ENCODE measurements at places on chromosomes 2 and 18.

- DNase-seq, result no peak
Measured at GRCh38 chr2:230938516-230939065, 13.5 kb upstream of the GPR55 start.

- DNase-seq, result no peak
Measured at GRCh38 chr2:170152421-170152820, 25.5 kb upstream of the MYO3B start.

GRCh38 chr2:46094689-46095088, 202.5 kb upstream of the EPAS1 start:
- no peak for DNase-seq

GRCh38 chr2:240238201-240238600, 97.7 kb upstream of the OTOS start:
- DNase-seq, result no peak

- no peak for DNase-seq
Measured at GRCh38 chr2:130864830-130865800, 28.4 kb downstream of the ARHGEF4 start.

GRCh38 chr2:227177592-227178336, 13.3 kb downstream of the COL4A3 start:
- no peak for DNase-seq

- no peak for DNase-seq
Measured at GRCh38 chr2:76678383-76679024, 843.7 kb downstream of the LRRTM4 start.

DNA sequence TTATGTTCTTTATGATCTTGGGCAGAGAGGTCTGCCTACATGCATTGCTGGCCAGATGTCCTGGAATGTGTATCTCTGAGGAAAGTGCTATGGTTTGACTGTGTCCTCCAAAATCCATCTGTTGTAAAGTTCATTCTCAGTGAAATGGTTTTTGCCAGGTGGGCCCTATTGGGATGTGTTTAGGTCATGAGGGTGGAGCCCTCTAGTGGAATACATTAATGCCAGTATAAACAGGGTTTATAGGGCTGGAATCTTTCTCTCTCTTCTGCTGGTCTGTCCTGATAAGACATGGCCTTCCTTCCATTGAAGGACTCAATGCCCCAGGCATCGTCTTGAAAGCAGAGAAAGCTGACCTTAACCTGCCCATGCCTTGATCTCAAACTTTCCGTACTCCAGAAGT, 258.5 kb downstream of the RPIA start:
- no peak for DNase-seq

- no peak for DNase-seq
Measured at GRCh38 chr2:240963065-240963867, 35.2 kb upstream of the SNED1 start.

- no peak for DNase-seq
Measured at GRCh38 chr2:100367163-100367562, 44.9 kb upstream of the LONRF2 start.

DNA sequence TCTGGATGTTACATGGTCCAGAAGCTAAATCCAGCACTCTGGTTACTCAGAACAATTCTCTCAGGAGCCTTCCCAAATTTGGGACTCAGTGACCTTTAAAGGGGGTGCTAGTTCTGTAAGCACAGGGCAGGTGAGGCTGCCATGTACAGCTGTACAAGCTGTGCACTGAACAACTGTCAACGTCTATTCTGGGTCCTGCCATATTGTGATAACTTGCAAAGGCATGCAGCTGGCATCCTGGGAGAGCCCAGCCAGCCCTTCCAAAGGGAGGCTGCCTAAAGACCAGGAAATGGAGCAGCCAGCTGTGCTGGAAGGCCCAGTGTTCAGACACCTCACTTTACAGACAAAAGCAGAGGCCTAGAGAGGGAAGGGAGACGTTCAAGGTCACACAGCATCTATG, 204.8 kb downstream of the KLHL29 start:
- no peak for DNase-seq

DNA sequence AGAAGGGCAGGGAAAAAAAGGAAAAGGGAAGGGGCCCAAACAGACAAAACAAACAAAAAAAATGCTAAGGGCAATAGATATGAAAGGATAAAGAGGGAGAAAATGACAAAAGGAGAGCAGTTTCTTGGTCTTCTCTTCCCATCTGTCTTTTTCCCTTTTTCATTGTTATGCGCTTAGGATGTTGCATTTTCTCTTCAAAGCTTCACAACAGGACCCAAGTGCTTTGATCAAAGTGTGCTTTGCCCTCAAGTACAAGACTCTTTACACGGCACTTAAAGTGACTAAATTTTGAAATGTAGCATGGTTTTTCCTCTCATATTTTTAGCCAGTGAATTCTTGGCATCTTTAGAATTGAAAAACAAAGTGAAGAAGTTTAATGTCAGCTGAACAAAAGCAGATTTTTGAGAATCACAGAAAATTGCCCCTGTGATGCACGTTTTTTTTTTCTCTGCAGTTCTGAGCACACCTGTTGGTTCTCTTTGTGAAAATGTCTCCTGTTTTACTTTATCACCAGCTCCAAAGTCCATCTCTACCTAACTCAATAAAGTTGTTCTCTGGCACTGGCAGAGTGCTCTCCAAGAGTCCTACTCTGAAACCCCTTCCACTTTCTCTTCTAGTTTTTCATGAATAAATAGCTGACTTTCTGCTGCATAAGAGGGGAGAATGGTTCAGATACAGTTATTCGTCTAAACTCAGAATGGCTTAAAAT, 126.6 kb downstream of the KCNH7 start:
- DNase-seq, result no peak

GRCh38 chr2:158144914-158145625, 43.4 kb downstream of the UPP2 start:
- no peak for DNase-seq

DNA sequence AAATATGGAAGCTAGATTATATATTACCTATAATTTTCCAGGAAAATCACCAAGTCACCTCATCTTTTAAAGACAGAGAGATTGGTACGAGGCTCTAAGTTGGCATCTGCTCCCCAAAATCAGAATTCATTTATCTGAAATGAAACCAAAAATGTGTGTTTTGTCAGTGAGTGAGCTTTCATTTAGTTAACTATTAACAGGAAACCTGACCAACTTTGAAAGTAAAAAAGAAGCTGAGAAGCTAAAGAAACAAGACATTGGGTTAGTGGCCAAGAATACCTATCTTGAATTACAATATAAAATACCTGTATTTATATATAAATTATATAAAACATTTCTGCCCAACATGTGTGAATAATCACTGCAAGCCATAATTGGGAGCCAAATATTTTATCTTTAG, 1.9 kb downstream of the MPPE1 start:
- DNase-seq, result no peak

- DNase-seq, result no peak
Measured at GRCh38 chr2:208049441-208049840, 24.1 kb upstream of the PLEKHM3 start.

GRCh38 chr2:12737738-12738485, 21.2 kb downstream of the TRIB2 start:
- DNase-seq, result no peak

GRCh38 chr2:213627054-213627710, 342.9 kb downstream of the SPAG16 start:
- no peak for DNase-seq

DNA sequence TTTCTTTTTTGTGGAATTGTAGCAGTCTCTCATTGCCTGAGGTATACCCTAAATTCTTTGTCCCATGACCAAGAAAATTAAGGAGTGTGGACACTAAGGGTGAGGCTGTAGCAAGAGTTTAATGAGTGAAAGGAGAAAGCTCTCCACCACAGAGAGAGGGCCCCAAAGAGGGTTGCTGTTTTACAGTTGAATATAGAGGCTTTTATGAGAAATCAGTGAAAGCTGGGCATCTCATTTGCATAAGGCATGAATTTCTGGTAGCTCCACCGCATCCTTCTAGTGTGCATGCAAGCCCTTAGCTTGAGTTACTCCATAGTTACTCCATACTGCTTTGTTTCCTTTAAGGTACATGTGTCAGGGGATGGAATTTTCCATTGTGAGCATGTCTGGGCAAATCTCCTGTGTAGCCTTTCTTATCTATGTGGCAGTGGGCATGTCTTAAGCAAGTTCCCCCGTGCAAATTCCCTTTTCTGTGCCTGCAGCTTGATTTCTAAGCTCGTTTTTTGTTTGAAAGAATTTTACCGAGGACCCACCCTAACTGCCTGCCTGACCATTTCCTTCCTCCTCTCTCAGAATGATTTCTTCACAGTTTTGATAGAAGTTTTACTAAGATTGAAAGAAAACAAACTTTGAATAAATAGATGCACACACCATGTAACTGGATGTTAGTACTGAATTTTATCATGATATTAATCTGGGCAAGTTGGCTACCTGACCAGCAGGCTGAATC, 218.9 kb downstream of the PARD3B start:
- no peak for DNase-seq

DNA sequence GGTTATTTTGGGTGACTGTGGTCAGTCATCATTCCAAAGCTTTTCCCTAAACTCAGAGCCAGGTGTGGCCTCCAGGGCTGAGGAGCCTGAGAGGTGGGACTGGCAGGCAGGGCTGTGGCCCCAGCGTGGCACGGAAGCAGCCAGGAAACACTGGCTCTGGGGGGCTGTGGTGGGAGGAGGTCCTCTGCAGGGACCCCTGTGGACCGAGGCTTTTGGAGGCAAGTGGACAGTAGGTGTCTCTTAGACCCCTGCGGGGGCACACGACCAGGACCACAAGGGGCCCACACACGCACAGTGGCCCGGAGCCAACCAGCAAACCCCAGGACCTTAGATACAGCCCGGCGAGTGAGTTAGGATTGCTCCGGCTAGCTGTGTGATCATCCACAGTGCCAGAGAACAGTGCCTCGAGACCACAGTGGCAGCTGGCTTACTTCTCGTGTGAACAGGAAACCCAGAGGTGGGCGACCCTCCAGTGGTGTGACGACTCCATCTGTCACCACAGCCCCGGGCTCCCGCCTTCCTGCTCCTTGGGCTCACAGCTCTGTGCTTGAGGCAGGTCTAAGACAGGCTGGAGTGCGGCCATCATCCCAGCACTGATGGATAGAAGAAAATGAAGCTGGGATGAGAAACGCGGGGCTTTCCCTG, 1.6 kb upstream of the RTP5 start:
- DNase-seq, result no peak

- DNase-seq, result no peak
Measured at GRCh38 chr18:62999392-62999791, 284.1 kb downstream of the PHLPP1 start.

- DNase-seq, result no peak
Measured at GRCh38 chr2:43057026-43057741, 169.2 kb downstream of the ZFP36L2 start.

GRCh38 chr2:62404913-62405312, 101.1 kb downstream of the TMEM17 start:
- no peak for DNase-seq

GRCh38 chr2:26971911-26972786, 1.7 kb downstream of the MAPRE3 start:
- DNase-seq, result no peak

- no peak for DNase-seq
Measured at GRCh38 chr2:135984199-135985017, 1.0 kb downstream of the DARS1 start.

DNA sequence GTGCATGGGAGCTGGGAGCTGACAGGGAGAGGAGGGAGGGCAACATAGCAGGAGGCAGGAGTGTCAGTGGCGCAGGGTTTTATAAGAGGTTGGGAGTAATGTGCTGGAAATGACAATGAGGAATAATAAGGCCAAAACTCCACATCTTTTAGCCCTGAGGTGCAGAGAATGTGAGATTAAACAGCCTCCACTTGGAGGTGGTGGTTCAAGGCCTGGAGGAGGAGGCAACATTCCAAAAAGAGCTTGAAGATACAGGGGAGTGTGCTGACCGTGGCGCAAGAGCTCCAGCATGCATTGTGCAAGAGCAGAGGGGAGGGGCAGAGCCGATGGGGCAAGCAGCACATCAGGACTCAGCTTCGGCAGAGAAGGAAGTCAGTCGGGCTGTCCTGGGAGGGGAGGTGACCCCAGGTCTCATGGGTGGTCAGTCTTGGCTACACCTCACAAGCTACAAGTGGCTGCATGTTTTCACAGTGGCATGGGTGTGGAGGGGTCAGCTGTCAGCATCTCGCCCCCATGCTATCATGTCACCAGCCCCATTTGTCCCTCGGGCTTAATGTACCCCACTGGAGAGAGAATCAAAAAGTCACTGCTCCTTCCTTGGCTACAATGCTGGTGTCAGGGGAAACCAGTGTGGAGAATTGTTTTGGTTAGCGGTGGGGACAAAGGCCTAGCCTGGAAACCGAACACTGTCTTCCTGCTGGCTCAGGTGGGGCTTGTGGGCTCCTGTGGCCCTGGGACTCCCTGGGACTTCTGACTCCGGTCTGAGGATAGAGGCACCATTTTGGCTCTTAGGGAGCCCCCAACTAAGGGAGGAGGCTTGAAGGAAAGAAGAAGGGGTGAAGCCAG, 208.0 kb downstream of the ZFP36L2 start:
- no peak for DNase-seq

- DNase-seq, result no peak
Measured at GRCh38 chr2:207516206-207516605, 13.6 kb upstream of the CREB1 start.

GRCh38 chr2:191218292-191218898, 26.8 kb upstream of the MYO1B start:
- no peak for DNase-seq

DNA sequence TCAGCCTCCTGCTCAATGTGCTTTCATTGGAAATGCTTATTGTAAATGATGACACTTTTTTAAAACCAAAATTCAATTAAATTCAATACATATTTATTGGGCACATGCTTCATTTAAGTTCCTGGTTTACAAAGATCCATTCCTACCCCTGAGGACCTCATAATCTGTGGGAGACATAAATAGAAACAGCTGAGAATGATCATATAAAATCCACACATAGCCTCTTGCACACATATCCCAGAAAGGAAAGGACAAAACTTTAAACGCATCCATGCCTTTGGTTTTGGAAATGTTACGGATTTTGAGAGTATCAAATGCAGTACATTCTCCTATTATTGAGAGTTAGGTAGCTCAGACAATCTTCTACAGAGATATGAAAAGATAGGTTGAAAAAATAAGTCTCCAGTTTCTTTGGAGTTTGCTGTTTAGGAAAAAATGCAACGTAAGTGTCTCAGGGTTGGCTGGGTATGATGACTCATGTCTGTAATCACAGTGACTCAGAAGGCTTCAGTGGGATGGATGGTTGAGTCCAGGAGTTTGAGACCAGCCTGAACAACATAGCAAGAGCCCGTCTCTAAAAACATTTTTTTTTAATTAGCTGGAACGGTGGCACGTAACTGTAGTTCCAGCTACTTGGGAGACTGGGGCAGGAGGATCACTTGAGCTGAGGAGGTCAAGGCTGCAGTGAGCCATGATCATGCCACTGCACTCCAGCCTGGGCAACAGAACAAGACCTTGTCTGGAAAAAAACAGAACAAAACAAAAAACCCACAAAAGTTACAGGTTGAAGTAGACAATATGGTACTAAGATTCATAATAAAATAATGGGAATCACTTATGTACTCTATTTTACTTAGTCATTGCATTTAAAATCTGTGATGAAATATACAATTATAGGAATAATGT, 3.9 kb upstream of the PRELID3A start:
- DNase-seq, result no peak

GRCh38 chr2:237011206-237011795, 74.4 kb upstream of the COPS8 start:
- DNase-seq, result no peak

Measured in stimulated activated CD8-positive, alpha-beta memory T cell treated with anti-CD3 and anti-CD28 coated beads, Interleukin-2, amount 100 ng/mL, for 1 hour (primary cell).